AG09319 (cell line): ENCODE measurements at places on chromosomes 2 and 18.

DNA sequence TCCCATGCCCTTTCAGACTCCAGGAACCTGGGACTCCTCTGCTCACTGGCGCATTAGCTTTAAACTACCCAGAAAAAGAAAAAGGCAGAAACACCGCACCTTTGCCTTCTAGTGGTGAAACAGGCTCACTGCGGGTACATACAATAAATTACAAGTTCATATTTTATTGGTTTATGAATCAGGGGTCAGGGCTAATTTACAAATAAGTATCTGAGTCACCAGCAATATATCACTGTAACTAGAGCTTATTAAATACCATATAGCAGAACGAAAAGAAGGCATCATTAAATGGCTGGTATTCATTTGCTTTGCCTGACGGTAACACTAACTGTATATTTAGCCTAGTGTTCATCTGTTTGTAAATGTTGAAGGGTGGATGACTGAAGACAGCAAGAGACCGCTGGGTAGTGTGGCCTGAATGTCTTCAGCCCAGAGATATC is 26.9 kb upstream of the DTNB start:
- DNase-seq, result no peak

DNA sequence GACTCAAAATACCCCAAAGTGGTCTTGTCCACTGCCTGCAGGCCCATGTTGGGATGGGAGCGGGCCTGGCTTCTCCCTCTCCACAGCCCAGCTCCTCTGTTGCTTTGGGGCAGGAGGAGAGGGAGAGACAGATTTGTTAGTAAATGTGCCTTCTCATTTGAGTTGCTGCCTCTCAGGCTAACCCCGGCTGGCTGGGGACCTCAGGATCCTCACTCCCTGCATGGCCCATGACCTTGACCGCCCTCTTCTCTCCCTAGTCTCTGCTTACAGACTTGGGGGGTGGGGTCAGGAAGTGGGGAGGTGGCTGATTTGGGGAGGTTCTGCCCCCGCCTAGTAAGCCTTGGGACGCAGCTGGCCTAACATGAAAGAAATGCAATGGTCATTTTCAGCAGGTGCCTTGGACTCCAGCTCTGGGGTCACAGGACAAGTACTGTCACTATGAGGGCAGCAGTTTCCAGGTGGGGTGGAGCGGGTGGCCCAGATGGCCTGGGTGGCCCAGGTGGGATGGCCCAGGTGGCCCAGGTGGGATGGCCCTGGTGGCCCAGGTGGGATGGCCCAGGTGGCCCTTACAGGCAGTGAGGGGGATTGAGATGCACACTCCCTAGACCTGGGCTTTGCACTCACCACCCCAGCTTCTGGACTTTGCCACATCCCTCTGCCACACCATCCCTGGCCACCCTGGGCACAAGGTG is 24.1 kb downstream of the HJURP start:
- DNase-seq, result no peak

DNA sequence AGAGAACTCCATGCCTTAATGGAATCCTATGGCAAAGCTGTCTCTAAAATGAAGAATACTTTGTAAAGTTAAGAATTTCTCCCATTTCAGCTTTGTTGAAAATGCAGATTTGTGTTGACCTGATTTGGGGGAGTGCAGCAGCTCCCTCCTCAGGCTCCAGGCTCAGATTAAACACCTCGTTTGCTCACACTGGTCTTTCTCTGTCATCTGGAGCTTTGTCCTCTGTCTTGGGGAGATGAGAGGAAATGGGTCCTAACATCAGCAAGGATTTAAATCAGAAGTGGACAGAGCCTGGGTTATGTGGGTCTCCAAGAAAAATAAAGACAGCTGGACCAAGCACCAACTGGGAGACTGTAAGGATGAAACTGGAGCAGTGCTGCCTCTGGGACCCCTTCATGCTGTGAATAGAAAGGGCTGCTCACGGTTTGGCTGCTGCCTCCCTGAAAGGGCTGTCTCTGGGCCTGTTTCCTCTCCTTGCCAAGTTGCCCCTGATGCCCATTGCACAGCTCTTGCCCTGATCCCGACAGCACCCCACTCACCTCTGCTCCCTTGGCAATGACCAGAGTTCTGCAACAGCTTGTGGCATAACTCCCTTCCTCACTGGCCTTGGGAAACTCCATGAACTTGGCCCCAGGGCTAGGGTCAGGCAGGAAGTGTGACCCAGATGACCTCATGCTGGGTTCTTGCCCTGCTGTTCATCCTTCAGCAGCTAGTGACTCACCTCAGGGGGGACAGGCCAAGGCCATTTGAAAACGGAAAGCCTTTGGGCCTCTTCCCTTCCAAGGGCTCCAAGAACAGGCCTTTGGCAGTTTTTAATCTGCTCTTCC is 197.2 kb downstream of the CYP26B1 start:
- DNase-seq, result no peak

DNA sequence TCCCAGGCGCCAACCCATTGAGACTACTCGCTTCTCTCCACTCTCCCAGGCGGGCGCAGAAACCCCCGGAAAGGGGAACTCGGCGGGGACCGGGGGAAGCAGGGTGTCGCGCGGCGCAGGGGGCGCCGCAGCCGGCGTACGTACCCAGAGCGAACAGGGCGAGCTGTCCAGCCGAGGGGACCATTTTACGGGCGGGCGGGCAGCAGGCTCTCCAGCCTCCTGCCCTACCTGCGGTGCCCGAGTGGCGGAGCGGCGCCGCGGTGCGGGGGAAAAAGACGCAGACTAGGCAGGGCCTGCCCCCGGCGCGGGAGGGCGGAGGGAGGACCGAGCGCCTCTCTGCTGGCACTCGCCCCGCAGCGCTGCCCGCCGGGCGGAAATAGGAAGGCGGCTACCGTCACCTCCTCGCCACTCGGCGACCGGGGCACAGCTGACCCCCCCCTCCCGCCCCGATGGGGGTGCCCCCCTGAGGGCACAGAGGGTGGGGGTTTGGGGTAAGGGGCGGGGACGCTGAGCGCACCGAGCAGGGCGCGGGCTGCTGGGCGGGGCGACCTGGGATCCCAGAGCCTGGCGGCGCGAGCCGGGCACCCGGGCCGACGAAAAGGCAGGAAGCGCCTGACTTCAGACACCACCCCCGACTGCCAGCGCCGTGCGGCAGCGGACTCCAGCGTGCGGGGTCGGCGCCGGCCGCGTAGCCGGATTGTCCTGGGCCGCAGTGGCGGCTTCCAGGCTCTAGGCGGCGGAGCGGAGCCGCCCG is at the start of gene TGFA:
Gene TGFA (minus strand): TSS at position 243 of the 754 bp plus-strand sequence. CDS start 59 bp downstream, at position 184.
- peak; percentile 3 for DNase-seq

DNA sequence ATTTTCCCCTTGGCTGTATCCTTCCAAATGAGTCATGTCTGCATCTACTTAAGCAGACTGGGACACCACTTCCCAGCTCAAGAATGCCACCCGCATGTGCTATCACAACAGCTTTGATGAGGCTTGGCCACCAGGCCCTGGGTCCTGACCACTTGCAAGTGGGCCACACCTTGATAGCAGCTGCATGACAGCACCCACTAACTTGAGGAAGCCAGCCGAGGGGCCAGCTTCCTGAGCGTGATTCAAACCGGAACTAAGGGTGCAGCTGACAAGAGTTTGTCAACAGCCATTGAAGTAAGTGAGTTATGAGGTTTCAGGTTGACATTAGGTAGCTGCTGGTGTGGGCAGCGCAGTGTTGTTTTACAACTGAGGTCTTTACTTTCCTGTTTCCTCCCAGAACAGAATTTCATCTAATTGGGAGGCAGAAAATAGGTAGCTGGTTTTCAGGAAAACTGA is 54.4 kb downstream of the EPHA4 start:
- peak; percentile 10 for DNase-seq

- DNase-seq, result no peak
These were observed 32.0 kb downstream of the SULT1C4 start for GRCh38 chr2:108409768-108410167.

- no peak for DNase-seq
These were observed 217.1 kb downstream of the DYM start for GRCh38 chr18:49243391-49243790.

- no peak for DNase-seq
These were observed 7.1 kb upstream of the IL1RL1 start for GRCh38 chr2:102304268-102304667.

DNA sequence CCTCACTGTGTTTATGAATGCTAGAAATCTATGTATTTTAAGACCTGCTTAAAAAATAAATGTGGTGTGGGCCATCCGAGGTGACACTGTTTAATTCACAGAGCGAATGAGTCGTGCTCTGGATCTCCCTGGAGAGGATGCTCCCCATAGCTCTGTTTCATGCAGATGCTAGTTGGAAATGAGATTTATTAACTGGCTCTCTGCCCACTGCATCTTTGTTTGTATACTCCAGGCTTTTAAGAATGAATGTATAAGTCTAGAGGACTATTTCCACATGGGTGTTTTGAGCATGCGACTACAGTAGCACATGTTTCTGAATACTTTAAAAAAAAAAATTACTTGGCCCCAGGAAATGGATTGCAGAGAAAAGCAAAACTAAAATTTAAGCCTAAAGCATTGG is 3.9 kb downstream of the MAPRE2 start:
- no peak for DNase-seq

GRCh38 chr2:201668402-201668910 is 25.2 kb upstream of the TMEM237 start:
- no peak for DNase-seq

DNA sequence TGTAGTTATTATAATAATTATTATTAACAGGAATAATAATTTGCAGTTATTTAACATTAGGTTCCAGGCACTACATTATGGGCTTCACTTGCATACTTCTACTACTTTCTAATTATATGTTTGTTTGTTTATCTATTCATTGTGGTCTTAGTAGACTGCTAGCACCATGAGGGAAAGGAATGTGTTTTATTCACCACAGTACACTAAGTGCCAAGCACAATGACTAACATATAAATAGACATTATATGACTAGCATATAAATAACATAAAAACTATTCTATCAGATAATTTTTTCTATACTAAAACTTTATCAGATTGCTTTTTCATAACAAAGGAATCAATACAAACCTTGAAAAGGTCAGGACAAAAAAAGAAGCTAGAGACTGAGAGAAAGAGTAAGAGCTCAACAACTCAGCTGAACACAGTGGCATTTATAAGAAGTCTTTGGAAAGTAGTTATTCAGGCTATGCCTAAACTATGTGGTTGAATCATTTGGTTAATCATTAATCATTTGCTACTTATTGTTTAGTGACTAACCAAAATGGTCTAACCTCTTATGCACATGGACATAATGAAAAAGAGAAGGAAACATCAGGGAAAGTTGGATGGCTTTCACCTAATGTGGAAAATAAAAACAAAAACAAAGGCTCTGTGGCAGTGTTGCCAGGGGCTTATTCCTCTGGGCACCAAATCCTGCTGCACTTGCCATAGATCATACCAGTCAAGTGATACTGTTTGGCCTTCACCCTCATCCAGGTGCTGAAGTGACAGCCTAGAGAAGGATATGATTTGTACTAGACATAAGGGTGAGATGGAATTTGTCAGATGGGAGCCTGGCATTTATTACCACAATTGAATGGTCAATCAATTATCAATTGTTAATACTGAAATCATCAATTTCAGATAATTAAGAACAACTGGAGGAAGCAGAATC is 174.9 kb downstream of the ETAA1 start:
- no peak for DNase-seq

GRCh38 chr2:173355132-173355865 is 627 bp downstream of the CDCA7 start:
- DNase-seq, result no peak

GRCh38 chr2:46167924-46168323 is 129.3 kb upstream of the EPAS1 start:
- no peak for DNase-seq

DNA sequence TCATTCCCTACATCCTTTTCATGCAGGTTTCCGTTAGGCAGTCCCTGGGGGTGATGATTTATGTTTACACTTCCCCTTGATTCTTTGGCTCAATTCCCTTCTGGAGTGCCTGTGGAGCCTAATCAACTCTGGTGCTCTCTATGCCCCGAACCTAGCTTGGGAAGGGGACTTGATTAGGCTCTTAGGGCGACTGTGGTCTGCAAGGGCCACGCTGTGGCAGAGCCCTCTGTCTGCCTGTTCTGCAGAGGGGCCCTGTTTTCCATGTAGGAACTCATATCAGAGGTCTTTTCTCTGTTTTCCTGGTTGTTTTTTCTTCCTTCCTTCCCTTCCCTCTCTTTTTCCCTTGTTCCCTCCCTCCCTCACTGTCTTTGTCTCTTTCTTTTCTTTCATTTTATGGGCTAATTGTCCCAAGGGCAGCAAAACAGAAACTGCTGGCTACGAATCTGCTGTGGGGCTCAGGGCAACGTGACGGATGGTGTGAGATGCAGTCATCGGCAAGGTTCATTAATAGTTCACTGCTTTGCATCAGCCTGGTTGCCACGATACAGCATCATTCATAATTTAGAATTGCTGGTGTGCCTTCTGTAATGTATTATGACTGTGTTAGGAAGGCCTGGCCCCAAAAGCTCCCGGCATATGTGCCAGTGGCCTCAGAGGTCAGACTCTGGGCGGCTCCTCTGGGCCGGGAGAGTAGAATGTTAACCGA is 134.5 kb downstream of the NAPG start:
- peak; percentile 69 for DNase-seq

GRCh38 chr2:175181877-175182308 is 383 bp upstream of the ATP5MC3 start:
- no peak for DNase-seq

DNA sequence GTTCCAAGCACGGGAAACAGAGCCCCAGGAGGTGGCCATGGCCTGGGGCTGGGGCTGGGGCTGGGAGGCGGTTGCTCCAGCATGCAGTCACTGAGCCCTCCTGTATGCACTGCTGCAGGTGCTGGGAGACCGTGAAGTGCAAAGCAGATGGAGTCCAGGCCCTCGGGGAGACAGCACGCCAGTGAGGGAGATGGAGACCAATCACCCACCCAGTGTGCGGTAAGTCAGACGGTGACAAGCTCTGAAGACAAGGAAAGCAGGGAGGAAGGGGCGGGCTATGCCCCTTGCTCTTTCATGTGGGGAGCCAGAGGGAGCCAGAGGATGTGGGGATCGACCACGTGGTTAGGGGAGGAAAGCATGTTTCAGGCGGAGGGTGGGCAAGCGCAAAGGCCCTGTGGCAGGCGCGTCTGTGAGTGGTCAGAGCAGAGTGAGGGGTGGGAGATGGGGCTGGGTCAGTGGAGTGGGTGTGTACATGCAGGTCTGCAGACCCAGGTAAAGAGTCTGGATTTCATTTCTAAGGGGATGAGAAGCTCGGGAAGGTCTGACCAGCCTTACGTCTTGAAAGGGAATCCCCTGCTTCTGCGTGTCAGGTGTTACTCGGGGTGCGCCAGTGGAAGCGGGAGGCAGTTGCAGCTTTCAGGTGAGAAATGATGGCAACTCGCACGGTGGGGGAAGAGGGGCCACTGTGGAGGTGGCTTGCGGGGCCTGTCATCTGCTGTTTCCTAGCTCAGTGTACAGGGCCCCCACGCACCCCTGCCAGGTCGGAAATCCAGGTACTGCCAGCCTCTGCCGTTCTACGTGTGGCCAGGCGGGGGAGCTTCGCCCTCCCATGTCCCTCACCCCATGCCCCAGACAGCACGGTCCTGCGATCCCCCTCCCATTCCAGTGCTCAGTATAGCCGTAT is 19.4 kb downstream of the RRM2 start:
- no peak for DNase-seq

DNA sequence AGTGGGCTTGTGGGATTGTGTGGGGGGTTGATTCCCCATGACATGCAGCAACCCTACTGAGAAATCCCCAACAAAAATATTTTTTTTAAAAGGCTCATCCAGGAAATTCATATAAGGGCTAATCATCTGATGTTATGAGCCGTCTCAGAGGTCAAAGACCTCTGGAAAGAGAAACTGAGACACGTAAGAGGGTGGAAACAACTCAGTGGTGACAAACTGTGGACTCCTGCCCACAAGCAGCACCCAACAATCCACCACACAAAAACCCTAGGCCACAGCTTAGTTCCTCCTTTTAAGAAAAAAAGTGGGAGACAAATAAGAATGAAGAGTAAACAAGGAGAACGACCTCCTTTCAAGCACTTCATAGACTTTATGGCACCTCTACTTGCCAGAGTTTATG is 1096.1 kb upstream of the NRXN1 start:
- no peak for DNase-seq
